Fibroblast of gingiva (primary cell): ENCODE measurements at places on chromosomes 13 and 19.

GRCh38 chr13:39879286-39880035, 224.0 kb downstream of the COG6 start:
- no peak for DNase-seq

DNA sequence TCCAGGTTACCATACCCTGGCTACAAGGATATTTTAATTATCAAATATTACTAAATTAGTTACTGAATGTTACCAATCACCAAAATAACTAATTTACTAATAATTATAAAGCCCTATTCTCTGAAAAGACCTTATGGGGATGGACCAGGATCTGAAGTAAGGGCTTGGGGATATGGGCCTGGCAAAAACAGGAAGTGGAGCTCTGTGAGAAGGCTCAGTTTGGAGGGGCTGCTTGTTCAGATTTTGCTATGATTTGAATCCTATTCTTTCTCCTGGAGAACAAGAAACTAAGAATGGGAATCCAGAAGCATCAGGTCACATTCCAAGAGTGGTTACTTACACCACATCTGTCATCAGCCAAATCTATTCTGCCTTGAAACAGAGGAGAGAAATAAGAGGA, 148.1 kb downstream of the DNAJC15 start:
- no peak for DNase-seq

DNA sequence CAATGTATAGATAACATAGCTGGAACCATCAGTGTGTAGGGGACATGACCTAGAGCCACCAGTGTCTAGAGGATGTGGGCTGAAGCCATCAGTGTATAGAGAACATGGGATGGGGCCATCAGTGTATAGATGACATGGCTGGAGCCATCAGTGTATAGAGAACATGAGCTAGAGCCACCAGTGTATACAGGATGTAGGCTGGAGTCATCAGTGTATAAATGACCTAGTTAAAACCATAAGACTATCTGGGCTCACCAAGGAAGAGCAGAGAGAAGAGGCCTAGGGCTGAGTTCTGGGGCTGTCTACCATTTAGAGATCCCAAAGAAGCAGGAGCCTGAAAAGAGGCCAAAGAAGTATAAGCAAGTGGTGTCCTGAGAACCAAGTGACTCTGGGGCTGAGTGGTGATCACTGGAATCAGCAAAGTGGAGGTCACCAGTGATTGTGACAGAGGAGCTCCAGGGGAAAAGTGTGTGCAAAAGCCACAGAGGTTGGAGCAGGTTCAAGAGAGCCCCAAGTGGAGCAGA, 41.0 kb downstream of the RFX2 start:
- no peak for DNase-seq

DNA sequence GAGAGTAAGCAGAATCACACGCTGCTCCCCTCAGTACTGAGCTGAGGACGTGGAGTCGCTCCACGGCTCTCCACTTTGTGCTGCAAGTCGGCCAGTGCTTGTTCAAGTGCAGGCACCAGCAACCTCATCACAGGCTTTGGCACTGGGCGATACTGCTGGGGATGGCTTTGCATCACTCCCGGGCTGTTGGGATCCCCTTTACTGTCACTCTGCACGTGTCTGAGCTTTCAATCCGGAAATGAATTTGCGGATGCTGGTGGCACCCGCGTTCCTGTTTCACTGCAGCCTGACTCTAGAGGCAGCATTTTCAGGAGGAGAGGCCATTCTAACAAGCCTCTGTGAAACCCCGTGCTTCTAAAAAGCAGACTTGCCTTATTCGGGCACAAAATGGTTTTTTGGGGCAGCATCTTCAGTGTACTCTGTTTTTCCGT, 19.1 kb downstream of the SMARCA4 start:
- DNase-seq, result peak; percentile 9

- no peak for DNase-seq
Measured at GRCh38 chr19:49229416-49229815, 71.8 kb downstream of the TRPM4 start.

GRCh38 chr13:85575110-85575509, 224.1 kb downstream of the SLITRK6 start:
- DNase-seq, result no peak

GRCh38 chr13:33913829-33914228, 95.9 kb downstream of the RFC3 start:
- DNase-seq, result no peak

- no peak for DNase-seq
Measured at GRCh38 chr19:34767951-34768350, 5.1 kb downstream of the ZNF599 start.

GRCh38 chr13:33349288-33349985, 63.9 kb upstream of the STARD13 start:
- DNase-seq, result peak; percentile 7

DNA sequence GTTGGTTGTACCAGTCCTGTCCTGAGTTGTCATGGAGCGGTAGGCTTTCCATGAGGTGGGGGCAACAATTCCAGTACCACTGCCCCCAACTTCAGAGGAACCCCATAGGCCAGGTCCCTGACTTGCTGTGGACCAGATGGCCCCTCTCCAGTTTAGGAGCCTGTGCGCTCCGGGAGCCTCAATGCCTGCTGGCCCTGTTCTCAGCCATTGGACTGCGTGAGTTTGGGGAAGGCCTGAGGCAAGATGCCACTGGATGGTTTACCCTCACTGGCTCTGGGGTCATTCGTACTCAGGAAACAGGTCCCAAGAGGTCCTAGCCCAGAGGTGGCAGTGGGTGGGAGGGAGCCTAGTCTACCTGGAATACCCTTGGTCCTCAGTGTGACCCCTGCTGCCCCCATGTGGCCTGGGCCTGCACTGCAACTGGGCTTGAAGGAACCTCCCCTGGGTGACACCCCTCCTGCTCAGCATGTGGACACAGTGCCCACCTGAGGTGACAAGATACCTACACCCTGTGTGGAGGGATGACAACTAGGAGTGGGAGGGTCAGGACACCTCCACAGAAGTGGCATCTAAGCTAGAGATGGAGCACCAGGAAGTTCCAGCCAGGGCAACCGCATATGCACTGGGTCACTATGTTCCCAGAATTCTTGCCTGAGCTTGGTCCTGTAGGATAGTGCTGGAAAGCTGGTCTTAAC, 6.0 kb upstream of the PRR19 start:
- DNase-seq, result peak; percentile 36

- DNase-seq, result peak; percentile 10
Measured at GRCh38 chr19:39765091-39766076, 13.3 kb upstream of the LEUTX start.

DNA sequence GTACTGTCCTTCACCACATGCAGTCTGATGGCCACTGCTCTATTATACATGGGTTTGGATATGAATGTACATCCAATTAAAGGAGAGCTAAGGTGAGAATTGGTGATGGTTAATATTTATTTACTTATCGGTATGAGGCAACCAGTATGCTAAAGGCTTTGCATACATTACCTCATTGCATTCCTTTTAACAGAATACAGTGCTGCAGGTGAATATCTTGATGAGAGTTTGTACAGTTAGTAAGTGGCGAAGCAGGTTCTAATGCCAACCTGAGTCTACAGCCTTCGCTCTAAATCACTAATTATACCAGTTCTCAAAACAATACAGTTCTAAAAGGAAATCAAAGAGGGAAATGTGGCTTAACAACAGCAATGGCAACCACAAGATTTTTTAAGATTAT, 284.1 kb downstream of the ITGBL1 start:
- no peak for DNase-seq
